ENCODE measurements at places on chromosomes 1 and 21.

DNA sequence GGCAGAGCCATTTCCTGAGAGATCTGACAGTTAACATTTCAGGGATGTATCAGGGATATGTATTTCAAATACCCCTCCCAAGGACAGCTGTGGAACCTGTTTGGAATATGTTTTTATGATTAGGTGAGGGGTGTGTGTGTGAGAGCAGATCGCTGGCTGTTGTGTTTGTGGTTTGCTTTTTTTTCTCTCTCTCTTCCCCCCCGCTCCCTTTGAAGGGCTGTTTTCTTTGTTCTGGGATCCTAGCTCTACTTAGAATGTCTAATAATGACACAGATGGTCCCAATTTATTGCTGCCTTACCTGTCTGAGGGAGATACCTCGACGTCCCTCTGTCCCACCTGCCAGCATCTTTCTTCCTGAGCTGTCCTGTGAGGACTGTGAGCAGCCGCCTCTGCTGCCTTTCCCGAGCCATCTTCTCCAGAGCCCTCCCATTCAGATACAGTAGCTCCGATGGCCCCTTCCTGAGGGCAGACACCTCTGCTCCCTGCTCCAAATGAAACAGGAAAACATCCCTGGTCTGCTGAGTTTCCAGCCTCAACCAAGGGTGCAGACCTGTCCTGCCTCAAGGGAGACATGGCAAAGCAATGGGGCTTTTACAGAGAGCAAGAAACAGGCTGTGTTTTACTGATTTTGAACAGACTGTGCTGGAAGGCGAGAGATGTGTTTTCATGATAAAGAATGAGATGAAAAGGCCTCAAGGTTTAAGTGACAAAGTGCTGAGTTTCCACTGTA is 138.0 kb upstream of the TNR start:
- DNase-seq = no peak

- no peak for DNase-seq
Observed at GRCh38 chr1:100719490-100719889, at the start of gene VCAM1. Gene VCAM1, plus strand, starts transcription at chr1:100719742. Its CDS starts 119 bp downstream, at chr1:100719861.

DNA sequence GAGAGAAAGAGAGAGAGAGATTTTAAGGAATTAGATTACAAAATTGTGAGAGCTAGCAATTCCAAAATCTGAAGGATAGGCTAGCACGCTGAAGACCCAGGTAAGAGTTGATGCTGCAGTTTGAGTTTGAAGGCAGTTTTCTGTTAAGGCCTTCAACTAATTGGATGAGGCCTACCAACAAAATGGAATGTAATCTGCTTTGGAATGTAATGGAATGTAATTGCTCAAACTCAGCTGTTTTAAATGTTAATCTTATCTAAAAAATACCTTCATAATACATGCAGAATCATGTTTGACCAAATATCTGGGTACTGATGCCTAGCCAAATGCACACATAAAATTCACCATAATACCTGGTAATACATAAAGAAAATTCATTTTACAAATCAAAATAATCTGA is 976.1 kb downstream of the LTN1 start:
- DNase-seq = no peak

- DNase-seq = no peak
Observed at GRCh38 chr21:31343680-31344480, at the start of gene TIAM1. Gene TIAM1, minus strand, starts transcription at chr21:31344261. Its CDS starts 77,289 bp downstream, at chr21:31266972.

DNA sequence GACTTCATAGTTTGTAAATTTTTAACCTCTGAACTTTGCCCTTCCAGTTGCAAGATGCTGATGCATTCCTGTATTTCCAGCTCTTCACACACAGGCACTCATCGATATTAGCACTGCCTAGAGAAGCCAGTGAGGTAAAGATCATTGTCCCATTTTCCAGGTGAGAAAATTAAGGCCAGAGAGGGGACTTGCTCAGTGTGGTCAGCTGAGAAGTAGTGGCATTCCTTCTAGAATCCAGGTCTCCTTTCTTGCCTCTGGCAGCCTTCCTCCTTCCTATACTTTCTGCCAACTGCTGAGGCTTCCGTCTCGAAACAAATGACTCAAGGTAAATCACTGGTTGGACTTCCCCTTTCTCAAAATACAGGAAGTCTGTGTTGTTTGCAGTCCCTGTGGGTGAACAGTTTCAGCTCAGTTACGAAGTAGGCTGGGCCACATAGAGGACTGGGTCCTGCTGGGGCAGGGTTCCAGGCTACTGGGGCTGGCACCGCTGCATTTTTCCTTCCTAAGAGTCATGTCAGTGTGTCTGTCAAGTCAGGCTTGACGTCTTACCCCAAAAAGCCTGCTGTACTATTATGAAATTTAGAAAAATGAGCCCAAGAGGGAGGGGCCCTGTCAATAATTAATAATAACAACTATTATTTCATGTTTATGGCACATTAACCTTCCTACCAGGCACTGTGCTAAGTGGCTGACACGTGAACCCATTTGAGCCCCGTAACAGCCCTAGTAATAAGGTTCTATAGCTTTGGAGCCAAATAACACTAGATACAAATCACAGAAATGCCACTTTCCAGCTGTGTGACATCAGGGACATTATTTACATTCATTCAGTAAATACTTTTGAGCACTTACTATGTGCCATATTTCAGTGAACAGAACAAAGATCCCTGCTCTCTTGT is 16.6 kb upstream of the RNF19B start:
- peak; percentile 46 for DNase-seq

- no peak for DNase-seq
Observed at GRCh38 chr1:246080031-246080430, 427.0 kb downstream of the SMYD3 start.

- no peak for DNase-seq
Observed at GRCh38 chr1:171833091-171833825, 8.0 kb upstream of the DNM3 start.

GRCh38 chr1:201760516-201760915 is 68.4 kb upstream of the IPO9 start:
- DNase-seq = no peak

GRCh38 chr1:38121231-38121680 is 74.7 kb upstream of the POU3F1 start:
- DNase-seq = no peak

DNA sequence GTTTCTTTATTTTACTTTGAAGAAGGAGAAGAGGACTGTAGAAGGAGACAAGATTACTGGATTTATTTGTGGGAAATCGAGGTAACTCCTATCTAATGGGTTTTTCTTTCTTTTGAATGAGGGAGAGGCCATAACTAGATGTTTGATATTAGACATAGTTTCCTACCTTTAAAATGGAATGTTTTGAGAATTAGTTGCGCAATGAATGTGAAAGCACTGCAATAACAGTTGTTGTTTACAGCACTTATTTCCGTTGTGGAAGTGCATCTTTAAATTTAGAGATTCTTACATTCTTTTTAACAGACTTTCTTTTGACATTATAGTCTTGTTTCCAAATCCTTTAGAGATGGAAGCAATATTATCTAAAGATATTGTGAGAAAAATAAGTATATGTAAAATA is 229.0 kb downstream of the SRGAP2C start:
- DNase-seq = no peak

- no peak for DNase-seq
Observed at GRCh38 chr21:15953551-15954116, 223.9 kb downstream of the USP25 start.

GRCh38 chr1:42034426-42034825 is 115.7 kb upstream of the HIVEP3 start:
- DNase-seq = no peak

All from activated T-helper 9 cell treated with anti-CD3 and anti-CD28 coated beads, Interleukin-2, amount 50 U/mL, for 16 hours (primary cell).